ENCODE measurements at places on chromosomes 5 and 9.

DNA sequence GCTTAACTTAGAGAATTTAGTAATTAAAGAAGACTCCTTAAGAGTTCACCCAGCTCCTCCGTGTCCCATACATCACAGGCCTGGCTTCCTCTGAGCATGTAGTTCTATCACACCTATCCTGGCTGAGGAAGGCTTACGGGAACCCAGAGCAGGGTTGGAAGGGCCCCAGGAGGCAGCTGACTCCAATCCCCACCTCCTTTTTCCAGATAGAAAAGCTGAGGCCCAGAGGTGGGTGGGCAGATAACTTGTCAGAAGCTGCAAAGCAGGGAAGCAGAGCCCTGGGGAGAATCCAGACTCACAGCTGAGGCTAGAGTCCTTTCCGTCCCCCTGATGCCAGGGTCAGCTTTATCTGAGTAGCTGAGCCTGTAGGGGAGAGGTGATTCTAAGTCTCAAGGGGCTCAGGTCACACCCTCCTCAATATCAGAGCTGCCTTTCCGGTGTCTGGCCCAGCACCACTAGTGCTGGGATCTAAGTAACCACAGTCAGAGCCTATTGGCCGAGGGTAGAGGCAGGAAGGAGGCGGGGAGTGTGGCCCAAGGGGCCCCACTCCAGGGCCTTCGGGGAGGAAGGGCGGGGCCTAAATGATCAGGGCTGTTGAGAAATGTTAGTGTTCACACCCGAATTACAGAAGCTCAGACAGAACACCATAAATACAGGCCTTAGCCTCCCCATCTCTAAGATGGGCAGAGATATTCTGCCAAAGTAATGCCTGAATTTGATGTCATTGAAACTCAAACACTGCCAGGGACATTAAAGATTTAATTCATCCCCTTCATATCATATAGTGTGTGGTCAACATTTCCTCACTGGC is 9.9 kb downstream of the CCDC69 start:
- DNase-seq = no peak

GRCh38 chr5:95846554-95847260 is 24.2 kb upstream of the GLRX start:
- DNase-seq = peak; percentile 76

GRCh38 chr5:43039471-43040286 is 440 bp downstream of the ANXA2R start:
- peak; percentile 80 for DNase-seq

GRCh38 chr9:1747417-1747967 is 267.7 kb upstream of the SMARCA2 start:
- no peak for DNase-seq

DNA sequence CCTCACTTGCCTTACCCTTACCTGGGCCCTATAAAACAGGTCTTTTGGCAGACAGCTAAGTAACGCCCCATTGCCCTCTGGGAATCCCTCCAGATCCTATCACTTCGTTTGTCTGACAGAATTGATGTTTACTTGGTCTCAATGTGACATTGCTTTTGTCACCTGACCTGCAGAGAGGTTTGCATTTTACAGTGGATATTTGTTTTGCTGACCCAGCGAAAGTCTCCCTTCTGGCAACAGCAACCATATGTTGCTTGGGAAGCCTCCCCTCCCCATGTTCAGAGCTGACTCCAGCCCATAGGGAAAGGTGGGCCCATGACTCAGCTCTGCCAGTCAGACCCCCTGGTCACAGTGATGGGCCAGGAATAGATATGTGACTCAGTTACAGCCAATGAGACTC is 54.0 kb upstream of the LARP1 start:
- no peak for DNase-seq

DNA sequence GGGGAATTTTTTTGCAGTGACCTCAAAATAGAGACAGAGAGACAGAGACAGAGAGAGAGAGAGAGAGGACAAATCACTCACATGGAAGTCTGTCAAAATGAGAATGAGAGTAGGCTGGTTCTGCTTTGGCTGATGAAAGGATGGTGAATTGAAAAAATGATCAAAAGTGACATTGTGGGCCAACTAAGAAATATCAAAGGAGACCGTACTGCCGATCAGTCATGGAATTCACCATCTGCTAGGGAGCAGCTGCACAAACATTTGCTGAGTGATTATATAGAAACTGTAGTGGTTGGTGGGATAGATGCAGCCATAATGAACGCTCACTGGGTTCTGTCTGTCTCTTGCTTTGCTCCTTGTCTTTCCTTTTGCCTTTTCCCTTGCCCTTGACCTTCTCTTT is 476.6 kb upstream of the SGCD start:
- DNase-seq = no peak

DNA sequence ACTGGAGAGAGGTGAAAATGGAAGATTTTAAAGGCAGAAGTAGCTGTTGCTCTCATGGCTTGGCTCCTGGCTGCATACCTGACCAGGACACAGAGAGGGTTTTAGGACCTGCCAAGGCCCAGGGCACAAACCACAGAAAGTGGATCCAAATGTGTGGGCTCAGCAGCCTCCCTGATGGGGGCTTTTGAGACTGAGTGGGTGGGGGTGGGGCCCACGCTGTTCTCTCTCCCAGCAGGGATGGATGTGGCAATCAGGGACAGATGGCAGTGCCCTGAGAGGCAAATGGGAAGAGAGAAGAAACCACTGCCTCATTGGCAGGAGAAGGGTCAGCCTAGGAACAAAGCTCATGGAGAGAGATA is 34.9 kb upstream of the TIFAB start:
- DNase-seq = no peak

GRCh38 chr9:135086597-135087488 is 625 bp upstream of the OLFM1 start:
- no peak for DNase-seq

DNA sequence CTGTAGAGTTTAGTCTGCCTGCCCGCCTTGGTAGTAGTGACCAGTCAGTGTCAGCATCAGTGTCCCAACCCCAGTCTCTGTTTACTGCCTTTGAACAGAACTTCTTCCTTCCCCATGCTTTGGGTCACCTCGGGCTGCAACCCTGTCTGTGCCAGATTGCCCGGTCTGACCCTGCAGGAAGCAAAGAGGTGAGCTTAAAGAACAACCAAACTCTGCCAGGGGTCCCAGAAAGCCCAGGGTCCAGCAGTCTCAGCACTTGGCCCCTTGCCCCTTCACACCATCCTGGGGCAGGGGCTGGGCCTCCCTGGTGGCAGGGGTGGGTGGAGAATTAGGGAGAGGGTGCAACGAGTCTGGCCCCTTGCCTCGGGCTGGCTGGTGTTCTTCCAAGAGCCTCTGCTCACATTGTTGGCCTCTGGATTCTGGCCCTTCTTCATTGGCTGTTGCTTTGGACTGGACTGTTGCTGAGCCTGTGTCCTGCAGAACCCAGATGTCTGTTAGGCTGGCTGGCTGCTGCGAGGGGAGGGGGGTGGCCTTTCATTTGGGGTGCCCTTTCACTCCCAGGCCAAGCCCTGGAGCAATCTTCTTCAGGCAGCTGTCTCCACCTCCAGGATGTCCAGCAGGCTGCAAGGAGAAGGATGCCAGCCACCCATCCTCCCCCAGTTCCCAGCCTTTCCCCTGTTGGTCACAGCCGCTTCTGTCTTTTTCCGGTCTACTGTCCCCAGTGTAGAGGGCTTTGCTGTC is 51.2 kb downstream of the SAR1B start:
- no peak for DNase-seq

DNA sequence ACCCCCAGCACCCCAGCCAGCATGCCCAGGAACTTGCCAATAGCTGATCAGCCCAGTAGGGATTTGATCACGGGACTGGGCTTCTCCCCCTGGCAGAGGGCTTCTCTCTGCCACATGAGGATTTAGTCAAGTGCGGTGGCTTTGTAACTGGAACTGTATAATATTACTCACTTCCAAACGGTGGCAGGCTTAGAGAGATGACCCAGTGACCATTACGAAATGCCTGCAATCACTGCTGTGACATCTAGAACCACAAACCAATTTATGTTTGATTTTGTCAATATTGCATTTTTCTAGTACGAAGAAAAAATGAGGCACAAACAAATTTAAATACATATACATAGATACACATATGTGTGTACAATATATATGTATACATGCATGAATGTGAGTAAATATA is 192.1 kb downstream of the ERCC6L2 start:
- no peak for DNase-seq

- no peak for DNase-seq
Measured at GRCh38 chr5:91026466-91026865, 356.7 kb downstream of the ARRDC3 start.

GRCh38 chr9:18728642-18729041 is 254.7 kb downstream of the ADAMTSL1 start:
- no peak for DNase-seq

GRCh38 chr9:71814226-71814625 is 45.9 kb upstream of the CEMIP2 start:
- DNase-seq = no peak

- peak; percentile 1 for DNase-seq
Measured at GRCh38 chr9:38226491-38226951, 157.5 kb upstream of the SHB start.

- DNase-seq = no peak
Measured at GRCh38 chr9:105043370-105043936, 115.5 kb upstream of the ABCA1 start.

GRCh38 chr9:129473523-129474244 is 147.2 kb downstream of the C9orf50 start:
- DNase-seq = no peak

- no peak for DNase-seq
Measured at GRCh38 chr5:18159331-18159730, 525.1 kb downstream of the TAF11L14 start.

DNA sequence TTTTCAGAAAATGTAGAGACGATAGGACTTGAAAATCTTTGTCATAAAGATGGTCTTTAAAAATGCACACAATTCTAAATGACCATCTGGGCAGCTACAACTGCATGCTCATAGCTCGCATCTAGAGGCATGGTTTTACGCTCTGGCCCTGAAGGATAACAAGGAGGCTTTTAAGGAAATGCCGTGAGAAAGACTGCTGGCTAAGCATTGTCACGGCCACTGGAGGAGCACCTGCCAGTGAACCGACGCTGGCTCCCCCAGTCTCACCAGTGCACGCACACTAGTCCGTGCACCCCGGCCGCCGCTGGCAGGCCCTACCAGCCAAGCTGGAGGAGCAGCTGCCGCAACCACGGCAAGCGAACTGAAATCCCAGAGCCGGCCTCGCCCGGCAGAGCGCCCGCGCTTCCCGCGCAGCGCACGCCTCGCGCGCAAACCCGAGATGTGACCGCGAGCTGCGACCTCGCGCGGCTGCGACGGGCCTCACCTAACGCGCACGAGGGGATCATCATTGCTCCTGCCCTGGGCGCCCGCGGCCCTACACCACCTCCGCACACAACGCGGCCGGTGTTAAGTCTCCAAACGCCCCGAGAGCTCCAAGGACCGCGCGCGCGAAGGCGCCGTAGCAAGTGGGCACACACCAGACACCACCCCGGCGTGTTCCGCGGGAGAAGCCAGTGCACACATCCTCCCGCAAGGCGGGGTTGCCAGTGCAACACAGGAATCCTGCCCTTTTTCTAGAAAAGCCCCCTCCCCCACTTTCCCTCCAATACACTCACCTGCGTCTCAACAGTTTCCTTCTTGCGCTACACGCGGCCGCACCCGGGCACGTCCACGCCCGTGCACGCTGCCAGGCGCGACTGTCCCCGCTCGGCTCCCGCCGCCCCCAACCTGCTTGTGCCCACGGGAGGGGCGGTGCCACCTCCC is 5.3 kb downstream of the ELAVL2 start:
- no peak for DNase-seq

DNA sequence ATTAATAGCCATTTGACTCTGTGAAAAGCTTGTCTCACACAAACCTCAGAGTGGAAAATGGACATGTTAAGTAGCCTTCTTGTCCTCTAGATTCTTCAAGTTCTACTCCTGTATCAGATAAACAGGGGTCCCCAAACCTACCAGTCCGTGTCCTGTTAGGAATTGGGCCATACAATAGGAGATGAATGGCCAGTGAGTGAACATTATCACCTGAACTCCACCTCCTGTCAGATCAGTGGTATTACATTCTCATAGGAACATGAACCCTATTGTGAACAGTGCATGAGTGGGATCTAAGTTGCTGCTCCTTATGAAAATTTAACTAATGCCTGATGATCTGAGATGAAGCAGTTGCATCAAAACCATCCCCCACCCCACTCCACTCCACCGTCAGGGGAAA is 136.3 kb downstream of the TMEM232 start:
- DNase-seq = no peak

DNA sequence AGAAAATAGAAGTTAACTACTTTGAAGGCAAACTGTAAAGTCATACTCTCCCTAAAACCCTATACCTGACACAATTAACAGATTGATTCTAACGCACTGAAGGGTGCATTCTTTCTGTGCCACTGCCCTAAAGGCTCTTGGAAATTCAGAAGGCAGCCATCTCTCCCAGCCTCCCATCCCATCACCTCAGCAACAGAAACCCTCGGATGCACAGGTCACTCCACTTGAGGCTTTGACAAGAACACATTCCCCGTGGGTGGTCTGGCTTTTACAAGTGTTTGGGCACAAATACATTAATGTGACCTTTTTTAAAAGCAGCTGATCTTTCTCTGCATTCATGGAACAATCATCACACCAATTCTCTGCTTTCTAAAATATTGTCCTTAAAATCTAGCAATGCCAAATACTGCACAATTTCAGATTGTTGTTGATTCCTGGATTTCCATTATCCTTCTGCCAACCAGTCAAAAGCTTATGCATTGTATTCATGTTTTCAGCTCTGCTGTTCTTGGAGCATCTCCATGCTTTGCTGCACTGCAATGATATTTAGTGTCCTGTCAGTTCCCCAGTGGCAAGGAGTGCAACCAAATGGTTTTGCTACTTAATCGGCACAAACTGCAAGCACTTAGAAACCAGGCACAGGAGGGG is 175.6 kb downstream of the TMEM161B start:
- no peak for DNase-seq

DNA sequence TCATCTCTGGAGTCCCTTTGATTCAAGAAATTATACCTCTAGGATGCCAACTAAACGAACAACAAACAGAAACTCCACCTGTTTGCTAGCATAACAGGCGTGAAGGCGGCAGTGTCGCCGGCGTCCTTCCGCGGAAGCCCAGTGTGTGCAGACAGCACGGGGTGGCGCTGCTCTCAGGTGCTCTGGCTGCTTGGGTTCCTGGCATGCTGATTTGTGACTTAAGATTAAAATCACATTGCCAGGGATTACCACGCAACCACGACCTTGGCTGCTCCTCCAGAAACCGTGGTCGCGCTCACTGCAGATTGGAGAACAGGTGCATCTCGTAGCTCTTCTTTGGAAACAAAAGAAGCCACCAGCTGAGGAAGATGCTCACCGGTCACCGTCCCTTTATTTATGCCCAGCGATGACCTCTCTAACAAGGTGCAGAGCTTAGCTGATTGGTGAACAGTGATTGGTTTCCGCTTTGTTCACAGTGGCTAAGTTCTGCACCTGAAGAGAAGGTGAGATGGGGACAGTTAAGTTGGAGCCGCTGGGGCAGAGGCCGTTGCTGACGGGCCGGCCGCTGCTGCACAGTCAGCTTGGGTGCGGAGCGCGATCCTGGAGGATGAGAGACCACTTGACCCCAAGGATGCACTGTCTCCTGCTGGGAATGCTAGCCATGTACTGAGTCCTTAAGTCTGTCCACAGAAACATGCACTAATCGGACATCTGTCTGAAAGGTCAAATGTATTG is 232.3 kb downstream of the FANCC start:
- DNase-seq = no peak

All from Calu3 (cell line).